Left renal pelvis (tissue), 4 donors: ENCODE measurements at places on chromosomes 12 and 14. TPM values are rescaled to one million over a fixed set of nuclear protein-coding genes. Genes with fewer than 3 reads are reported as not detected.

- no peak for DNase-seq
Observed at GRCh38 chr12:122951406-122951805, 14.9 kb downstream of the ABCB9 start.

- no peak for DNase-seq
Observed at GRCh38 chr12:22190-22529, 44.4 kb upstream of the IQSEC3 start.

- no peak for DNase-seq
Observed at GRCh38 chr14:93059917-93060545, 55.7 kb downstream of the ITPK1 start.

DNA sequence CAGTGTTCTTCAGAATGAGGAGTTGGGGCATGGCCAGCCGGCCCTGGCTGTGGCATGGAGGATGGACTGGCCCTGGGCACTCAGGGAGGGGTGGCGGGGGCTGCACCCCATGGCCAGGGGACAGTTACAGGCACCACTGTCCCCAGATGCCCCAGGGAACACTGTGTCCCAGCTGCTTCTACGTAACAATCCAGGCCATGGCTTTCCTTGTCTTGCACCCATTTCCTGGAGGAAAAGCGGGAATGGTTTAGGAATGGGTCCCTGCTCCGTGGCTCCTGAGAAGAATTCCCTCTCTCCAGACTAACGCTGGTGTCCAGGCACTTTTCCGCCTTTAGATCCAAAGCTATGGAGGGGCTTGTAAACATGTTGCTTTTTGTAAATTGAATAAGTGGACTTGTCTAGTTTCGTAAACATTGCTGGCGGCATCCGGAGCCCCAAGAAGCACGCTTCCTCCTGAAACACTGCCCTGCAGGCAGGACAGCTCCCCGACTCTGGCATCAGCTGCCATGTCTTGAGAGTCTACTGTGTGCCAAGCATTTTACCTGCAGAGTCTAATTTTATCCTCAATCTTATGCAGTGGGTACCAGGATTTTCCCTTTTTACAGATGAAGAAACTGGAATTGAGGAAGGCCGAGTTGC lies 238.3 kb downstream of the SLC41A2 start:
- DNase-seq: no peak

DNA sequence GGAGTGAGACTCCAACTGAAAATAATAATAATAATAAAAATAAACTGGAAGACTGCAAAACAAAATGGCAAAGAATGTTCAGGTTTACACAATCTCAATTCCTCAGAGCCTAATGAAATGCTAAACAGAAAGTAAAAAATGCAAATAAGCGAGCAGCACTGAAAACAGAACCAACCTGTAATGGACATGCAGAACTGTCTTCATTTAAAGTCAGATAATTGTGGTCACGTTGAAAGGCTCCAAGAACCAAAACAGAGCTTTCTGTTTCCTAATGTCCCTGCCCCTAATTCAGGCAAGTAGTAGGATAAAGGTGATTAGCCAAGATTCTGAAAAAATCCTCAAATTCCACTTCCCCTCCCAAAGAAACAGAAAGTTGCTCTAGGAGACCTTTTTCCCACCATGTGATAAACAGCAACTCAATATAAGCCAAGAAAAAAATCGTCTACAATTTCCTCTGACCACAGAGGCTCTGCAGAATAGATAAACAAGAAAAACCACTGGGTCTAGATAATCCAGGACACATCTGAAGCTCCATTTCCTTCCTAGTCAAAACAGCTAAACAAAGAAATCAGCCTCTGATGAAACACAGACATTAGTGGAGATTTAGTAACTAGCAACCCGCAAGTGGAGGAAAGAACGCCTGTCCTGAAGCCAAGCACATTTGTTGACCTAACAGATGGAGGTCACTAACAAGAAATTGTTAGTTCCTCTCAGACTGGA lies 3.0 kb downstream of the MIS18BP1 start:
- no peak for DNase-seq

The ART4 gene
- 0.11 TPM for polyA plus RNA-seq

The VDR gene
- 5.4 TPM for polyA plus RNA-seq

The METAP2 gene
- 138 TPM for polyA plus RNA-seq

The KCNK13 gene
- 0.08 TPM for polyA plus RNA-seq

The NEUROD4 gene
- not detected for polyA plus RNA-seq

The VASH1 gene
- 38.7 TPM for polyA plus RNA-seq
